ENCODE measurements at places on chromosomes 2 and 18.

- DNase-seq: no peak
Observed at GRCh38 chr18:32576296-32576916, 105.7 kb upstream of the GAREM1 start.

GRCh38 chr2:224286923-224287322 is 115.0 kb downstream of the FAM124B start:
- DNase-seq: no peak

DNA sequence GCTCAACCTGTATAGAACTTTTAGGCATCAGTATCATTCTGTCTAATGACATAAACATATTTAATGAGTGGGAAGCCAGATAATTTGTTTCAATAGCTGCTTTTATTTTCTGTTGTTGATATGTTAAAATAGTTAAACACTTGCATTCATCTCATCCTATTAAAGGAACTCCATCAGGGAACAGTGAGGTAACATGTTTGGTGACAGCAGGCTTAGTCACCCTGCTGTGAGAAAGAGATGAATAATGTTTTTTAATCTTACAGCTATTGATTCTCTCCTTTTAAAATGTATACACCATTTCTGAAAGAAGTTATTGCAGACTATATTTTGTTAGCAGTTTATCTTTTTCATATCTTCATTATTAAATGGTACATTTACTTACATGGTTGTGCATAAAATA is 123.3 kb upstream of the CWC22 start:
- no peak for DNase-seq

DNA sequence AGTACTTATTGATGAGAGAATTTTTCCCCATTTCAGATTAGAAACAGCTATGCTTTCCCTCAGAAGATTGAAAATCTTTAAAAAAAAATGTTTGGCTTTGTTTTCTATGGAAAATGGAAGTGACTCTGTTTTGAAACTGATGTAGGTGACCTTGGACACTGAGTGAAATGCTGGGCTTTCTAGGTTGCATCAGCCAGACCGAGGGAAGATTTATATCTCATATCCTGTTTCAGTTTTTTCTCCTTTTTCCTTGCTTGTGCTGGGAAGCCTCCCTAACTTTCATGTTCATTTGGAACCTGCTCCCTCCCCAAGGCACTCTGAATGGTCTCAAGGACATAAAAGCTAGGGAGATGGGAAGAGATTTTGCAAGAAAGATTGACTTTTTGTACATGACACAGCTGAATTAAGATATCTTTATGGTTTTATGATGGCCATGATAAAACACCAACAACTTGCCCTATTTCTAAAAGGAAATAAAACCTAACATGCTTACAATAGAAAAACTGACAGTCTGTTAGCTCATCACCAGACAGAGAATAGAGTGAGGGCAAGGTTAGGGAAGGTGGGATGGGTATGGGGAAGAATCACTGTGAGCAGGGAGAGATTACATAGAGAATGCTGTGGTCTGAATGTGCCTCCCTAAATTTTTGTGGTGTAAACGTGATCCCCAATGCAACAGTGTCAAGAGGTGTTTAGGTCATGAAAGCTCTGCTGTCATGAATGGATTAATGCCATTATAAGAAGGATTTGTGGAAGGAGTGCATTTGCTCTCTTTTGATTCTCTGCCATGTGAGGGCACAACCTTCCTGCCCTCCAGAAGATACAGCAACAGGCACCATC is 249.7 kb downstream of the TPGS2 start:
- DNase-seq: no peak

All from ovary (tissue), 10 donors.